GM23338 (cell line): ENCODE measurements at places on chromosomes 12 and 14. TPM values are rescaled to one million over a fixed set of nuclear protein-coding genes. Genes with fewer than 3 reads are reported as not detected.

Gene TRMT5
- 18.4 and 31.9 TPM in 2 replicates for total RNA-seq

Gene ANKRD33
- 0.27 and 1.7 TPM in 2 replicates for total RNA-seq

Gene C12orf50
- total RNA-seq: 0.03 TPM in 1 of 2 replicates, not detected in the other

Gene CD163L1
- total RNA-seq: 0.14 and 1.6 TPM in 2 replicates

Gene ART4
- not detected in 2 replicates for total RNA-seq

Gene AMN
- total RNA-seq: 0.16 and 0.69 TPM in 2 replicates

Gene NAA30
- 27.1 and 36.4 TPM in 2 replicates for total RNA-seq

Gene RBP5
- total RNA-seq: 3.0 TPM in 1 of 2 replicates, not detected in the other

Gene CLEC4C
- total RNA-seq: not detected in 2 replicates

Gene JAG2
- total RNA-seq: 9.6 and 10.3 TPM in 2 replicates

Gene TDRD9
- total RNA-seq: not detected in 2 replicates

Gene TEX52
- total RNA-seq: not detected in 2 replicates

Gene LRRC10
- total RNA-seq: not detected in 2 replicates

Gene COCH
- total RNA-seq: 20.6 and 23.3 TPM in 2 replicates

Gene ACOT4
- 1.6 and 3.7 TPM in 2 replicates for total RNA-seq

Gene CAPZA3
- not detected in 2 replicates for total RNA-seq

Gene TIMM9
- total RNA-seq: 40.3 and 101 TPM in 2 replicates

Gene DDIT3
- total RNA-seq: 3.9 and 4.1 TPM in 2 replicates

Gene PNP
- total RNA-seq: 72.3 and 102 TPM in 2 replicates

Gene E2F7
- total RNA-seq: 22.3 and 31.8 TPM in 2 replicates
